ENCODE measurements at places on chromosomes 6 and 20.

DNA sequence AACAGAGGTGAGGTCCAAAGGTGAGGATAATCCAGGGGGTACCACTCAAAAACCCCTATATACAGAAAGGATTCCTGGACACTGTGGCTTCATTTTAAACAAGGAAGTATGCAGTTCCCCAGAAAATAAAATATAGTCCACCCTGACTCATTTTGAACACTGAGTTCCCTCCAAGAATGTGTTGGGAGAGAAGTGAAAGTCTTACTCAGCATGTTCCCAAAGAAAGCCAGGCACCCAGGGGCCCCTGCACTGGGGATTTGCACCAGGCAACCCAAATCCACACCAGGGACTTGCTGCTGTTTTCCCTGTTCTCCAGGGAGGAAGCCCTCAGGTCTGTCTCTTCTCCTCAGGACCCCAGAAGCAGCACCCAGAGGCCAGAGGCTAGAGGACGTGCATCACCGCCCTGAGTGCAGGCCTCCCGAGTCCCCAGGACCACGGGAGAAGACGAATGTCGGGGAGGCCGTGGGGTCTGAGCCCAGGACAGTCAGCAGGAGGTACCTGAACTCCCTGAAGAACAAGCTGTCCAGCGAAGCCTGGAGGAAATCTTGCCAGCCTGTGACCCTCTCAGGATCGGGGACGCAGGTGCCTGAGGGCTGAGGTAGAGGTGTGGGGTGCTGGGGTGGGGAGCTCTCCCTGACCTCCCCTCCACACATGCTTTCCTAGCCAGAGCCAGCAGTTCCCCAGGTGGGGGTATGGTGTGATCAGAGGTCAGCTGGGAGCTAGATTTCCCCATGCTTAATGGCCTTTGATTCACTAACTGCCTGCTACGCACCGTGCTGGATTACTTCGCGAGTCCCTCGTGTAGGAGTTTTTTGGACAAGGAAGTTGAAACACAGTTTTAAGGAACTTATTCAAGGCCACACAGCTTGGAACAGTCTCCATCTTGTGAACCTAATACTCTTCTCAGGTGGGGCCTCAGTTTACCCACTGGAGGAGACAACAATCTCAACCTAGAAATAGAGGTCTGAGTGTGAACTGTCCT lies 3.3 kb downstream of the FGD2 start:
- DNase-seq = no peak

- DNase-seq = no peak
These were observed 14.7 kb downstream of the IPCEF1 start for GRCh38 chr6:154341871-154342270.

DNA sequence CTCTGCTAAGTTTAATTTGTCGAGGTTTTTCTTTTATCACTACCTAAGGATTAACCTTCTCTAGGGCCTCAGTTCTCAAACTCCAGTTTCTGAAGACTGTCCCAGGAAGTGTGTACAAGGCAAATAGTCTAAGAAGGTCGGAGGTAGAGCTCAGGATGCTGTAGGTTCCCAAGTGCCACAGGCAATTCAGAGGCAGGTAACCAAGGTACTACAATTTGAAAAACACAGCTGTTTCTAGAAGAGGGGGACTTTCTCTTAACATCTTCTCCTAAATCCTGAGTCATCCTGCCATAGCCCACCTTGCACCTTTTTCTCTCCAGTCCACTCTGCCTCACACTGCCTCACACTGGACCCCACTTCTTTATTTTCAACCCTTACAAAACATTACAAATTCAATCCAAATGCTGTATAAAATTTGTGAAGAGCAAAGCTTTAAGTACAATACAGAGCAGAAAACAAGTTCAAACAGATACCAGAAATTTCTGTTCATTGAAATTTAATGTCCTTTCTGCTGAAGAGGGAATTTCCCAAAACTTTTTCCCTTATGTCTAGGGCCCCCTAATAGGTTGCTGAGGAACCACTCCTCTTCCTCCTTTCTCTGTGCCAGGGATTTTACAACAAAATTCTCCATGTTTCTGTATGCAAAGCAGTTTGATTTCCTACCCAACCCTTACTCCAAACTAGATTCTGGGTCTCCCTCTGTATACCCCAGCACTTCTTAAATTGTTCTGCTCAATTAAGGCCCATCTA lies 43.0 kb downstream of the FRK start:
- DNase-seq = no peak

DNA sequence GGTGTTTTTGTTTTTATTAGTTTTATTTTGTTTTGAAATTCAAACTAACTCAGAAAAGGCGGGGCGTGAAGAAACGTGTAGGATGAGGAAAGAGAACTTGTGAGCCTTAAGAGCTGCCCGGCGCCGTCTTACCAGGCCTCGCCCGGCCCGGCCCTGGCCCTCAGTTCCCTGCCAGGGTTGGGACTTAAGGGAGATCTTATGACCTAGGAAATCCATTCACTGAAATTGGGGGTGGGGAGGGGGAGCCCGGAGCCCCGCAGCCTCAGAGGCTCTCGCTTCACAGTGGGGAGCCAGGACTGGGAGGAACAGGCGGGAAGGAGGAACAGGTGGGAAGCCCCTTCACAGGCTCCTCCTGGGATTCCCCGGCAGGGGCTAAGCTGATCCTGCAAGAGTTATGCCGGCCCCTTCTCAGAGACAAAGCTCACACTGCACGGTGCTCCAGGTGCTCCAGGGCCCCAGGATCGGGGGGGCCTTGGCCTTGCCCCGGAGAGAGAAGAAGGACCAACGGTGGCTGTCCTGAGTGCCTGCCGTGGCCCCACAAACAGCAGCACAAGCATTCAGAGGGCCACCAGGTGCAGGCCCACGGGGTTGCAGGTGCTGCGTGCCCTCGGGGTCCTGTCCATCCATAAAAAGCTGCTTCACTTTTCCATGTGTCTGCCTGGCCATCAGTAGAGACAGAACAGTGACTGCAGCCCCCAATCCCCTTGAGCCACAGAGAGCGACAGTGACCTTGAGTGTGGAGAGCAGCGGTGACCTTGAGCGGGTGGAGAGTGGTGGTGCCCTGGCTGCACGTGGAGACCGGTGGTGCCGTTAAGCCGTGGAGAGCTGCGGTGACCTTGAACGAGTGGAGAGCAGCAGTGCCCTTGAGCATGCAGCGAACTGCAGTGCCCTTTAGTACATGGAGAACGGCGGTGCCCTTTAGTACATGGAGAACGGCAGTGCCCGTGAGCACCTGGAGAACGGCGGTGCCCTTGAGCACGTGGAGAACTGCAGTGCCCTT lies 152.7 kb downstream of the DLL1 start:
- peak; percentile 16 for DNase-seq

GRCh38 chr20:17572034-17572638 lies 2.3 kb downstream of the DSTN start:
- no peak for DNase-seq

DNA sequence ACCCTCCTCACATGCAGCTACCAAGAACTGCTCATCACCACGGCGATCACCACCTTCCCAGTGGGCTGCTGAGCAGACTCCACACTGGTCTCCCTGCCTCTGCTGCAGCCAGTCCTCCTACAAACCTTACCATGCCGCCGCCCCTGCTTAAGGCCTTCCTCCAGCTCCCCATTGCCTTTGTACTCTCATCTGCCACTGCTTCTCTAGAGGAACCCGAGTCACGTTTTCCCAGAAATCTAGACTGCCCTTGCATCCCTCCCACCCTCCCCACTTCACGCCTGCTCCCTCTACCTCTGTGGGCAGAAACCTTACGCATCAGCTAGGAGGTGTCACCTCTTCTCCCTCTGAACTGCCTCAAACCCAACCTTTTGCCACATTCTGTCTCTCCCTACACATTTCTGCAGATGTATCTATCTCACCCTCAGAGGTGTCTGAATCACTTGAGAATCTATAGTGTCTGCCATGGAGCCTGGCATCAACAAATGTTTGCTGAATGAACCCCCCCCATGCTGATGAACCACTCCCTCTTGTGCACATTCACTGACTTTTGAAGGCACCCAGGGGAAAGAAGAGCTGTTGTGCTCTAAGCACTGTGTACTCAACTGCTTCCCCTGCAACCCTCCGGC lies 4.3 kb downstream of the E2F1 start:
- no peak for DNase-seq

DNA sequence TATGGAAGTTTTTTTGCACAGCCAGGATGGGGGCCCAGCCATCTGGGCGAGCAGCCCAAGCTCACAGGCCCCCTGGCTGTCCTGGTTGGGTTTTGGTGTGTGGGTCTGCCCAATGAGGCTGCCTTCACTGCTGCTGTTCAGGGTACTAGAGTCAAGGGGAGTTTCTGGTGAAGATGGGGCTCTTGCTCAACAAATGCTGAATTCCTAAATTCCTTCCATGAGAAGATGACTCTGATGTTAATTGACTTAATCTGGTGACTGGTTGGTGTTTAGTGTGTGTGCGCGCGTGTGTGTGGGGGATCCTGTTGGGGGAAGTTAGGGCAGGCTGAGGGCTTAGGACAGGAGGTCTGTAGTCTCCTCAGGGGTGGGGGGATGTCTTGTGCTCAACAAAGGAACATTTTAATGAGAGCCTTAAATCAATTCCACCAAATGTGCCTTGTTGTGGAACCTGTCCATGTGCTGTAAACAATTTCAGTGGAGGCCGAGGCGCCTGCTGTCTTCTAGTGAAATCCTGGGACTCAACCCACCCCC lies 1.9 kb downstream of the PTK7 start:
- DNase-seq = no peak

DNA sequence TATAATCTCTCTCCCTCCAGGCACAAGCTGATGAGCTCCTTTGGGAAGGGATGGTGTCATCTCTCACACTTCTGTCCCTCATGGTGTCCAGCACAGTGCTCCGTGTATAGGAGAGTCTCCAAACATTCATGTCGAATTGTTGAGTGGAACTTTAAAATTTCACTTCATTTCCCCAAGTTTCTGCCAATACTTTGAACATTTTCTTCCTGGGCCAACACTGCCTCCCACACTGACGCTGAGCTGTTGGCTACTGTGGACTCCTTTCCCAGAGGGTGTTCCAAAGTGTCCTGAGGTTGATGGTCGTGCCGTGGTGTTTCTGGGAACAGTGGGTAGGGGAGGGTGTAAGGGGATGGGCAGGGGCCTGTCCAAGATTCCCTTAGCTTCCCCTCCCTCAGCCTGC lies 122.7 kb downstream of the TIAM2 start:
- no peak for DNase-seq

- no peak for DNase-seq
These were observed 73.3 kb upstream of the NUP153 start for GRCh38 chr6:17780061-17780460.

GRCh38 chr6:39822846-39823815 lies 31.0 kb downstream of the DAAM2 start:
- peak; percentile 45 for DNase-seq

GRCh38 chr6:168737481-168737880 lies 296.5 kb downstream of the SMOC2 start:
- no peak for DNase-seq

DNA sequence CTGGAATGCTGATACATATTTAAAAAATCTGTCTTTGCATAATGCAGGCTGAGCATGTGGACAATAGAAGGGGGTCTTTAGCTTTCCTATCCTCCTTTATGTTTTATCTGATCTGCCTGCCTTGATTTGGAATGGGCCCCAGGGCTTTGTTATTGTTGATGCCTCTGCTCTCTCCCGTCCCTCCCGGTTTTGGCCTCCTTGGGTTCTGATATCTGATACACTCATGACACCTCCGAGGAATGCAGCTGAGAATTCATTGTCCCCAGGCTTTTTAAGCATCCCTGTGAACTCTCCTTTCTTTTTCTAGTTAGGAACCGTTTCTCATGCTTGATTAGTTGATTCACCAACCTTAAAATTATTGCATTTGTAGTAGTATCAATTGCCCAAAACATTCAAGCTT lies 185.5 kb upstream of the RALGAPA2 start:
- no peak for DNase-seq

DNA sequence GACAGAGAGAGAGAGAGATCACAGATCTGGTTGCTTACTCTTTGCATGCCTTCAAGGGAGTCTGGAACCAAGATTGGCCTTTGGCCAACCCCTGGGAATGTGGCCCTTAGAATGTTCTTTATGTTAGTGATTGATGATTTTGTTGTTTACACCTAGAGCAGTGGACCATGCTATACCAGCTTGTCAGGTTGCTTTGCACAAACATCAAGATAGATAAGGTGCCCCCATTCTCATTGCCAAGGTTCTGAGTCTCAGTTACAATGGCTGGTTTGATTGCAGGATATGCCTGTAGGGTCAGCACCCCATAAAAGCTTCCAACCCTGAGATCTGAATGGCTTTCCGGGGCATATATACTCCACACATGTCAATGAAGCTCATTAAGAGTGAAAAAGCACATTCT lies 53.5 kb upstream of the SLC2A12 start:
- DNase-seq = no peak

- no peak for DNase-seq
These were observed 25.6 kb upstream of the ADGRG6 start for GRCh38 chr6:142276256-142276655.

GRCh38 chr20:36349384-36350170 lies 43.4 kb downstream of the DLGAP4 start:
- no peak for DNase-seq

DNA sequence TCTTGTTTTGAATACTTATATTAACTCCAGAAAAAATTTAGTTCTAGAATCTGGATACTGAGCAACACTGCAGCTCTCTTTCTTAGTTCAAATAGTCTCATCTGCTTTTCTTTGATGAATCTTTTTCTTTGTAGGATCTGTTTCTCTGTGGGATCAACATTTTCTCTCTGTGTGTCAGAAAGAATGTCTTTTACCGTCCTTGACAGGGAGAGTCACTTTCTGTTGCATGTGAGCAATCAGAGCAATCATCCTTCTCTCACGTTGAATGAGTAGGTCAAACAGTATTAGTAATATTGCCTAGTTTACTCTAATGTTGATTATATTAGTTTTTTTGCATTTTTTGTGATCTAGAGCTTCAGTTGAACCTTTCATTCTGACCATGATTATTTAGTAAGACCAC lies 130.9 kb downstream of the TRMT11 start:
- DNase-seq = no peak

GRCh38 chr6:10535193-10535592 lies 14.0 kb downstream of the GCNT2 start:
- DNase-seq = no peak

DNA sequence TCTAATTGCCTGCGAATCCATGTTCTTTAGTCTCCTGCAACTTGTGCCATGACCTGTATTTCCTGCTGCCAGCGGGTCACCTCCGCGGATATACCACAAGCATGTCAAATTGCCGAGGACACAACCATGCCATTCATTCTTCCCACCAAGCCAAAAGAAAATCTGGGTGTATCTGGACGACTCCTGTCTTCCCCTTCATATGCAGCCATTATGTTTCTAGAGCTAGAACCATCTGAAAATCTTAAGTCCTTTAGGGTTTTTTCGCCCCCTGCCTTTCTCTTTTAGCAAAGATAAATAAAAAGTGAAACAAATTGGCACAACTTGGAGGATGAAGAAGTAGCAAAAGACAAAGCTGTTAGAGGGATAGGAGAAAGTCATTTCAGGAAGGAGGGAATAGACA lies 242.6 kb downstream of the ARID1B start:
- DNase-seq = no peak
